ENCODE measurements at places on chromosomes 1 and 21.

- no peak overlapping the region for H3K27ac ChIP-seq
- peaks cover 3% of the 10 kb centered on the region for H3K4me1 ChIP-seq
- DNase-seq = peak; percentile 7
- H3K27me3 ChIP-seq = no peaks in the 10 kb centered on the region
These were observed 27.1 kb downstream of the ACTA1 start for GRCh38 chr1:229406798-229407197.

DNA sequence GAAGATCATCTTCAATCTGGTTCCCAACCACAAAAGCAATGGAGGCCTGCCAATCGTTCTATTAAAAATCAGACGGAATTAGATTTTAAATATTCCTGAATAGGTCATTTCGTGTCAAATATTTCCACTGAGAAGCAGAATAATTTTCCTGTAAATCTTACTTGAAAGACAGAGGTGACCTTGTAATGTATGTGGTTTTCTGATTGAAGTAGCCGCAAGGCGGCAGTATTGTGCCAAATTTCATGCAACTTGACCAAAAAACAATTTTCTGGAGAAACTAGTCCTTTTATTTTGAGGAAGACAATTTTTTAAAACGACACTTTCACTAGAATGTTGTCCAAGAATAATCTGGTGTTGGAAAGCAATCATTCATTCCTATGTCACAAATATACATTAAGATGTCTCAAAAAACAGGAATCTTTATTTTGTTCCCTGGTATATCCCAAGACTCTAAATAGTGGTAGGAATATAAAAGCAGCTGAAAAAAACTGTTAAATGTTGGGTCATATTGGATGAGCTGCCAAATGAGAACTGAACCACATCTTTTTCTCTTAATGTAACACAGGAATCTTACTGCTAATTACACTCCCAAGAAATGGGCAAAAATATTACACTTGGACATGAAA lies 33.6 kb downstream of the SPAG17 start:
- peaks cover 5% of the 10 kb centered on the region for H3K4me1 ChIP-seq
- peak; percentile 72 for DNase-seq
- no peaks in the 10 kb centered on the region for H3K36me3 ChIP-seq
- no peak overlapping the region for H3K27ac ChIP-seq
- H3K4me3 ChIP-seq = no peak overlapping the region
- no peaks in the 10 kb centered on the region for H3K27me3 ChIP-seq

GRCh38 chr1:45403298-45403697 lies 63.1 kb upstream of the MUTYH start:
- H3K4me3 ChIP-seq = no peak overlapping the region
- H3K4me1 ChIP-seq = peaks cover 8% of the 10 kb centered on the region
- H3K27me3 ChIP-seq = no peaks in the 10 kb centered on the region
- H3K27ac ChIP-seq = no peak overlapping the region
- H3K36me3 ChIP-seq = no peaks in the 10 kb centered on the region

- H3K4me3 ChIP-seq = no peak overlapping the region
- no peaks in the 10 kb centered on the region for H3K27me3 ChIP-seq
- peaks cover 10% of the 10 kb centered on the region for H3K36me3 ChIP-seq
- no peak for DNase-seq
- no peaks in the 10 kb centered on the region for H3K4me1 ChIP-seq
These were observed 35.7 kb downstream of the CTNNBIP1 start for GRCh38 chr1:9874412-9874811.

GRCh38 chr1:20178634-20179370 lies 7.1 kb upstream of the UBXN10 start:
- no peaks in the 10 kb centered on the region for H3K27me3 ChIP-seq
- no peak overlapping the region for H3K27ac ChIP-seq
- no peaks in the 10 kb centered on the region for H3K36me3 ChIP-seq

DNA sequence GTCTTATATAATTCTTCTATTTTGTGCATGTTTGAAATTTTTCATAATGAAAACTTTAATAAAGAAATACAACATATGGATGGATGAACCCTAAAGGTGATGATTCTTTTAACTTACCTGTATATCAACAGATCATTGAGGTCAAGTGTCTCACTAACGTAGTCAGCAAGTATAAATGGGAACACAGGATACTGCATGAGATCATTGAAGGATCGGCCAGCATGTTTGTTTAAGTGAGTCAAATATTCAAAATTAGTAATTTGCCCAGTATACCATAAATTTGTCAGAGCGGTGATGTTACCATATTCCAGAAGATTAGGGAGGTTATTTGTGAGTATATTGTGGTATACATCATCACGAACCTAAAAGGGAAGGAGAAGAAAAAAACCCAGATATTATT lies 71.0 kb upstream of the GNG4 start:
- peaks cover 5% of the 10 kb centered on the region for H3K36me3 ChIP-seq
- H3K4me3 ChIP-seq = no peak overlapping the region
- H3K4me1 ChIP-seq = peaks cover 4% of the 10 kb centered on the region
- H3K27me3 ChIP-seq = no peaks in the 10 kb centered on the region
- H3K27ac ChIP-seq = no peak overlapping the region

GRCh38 chr1:112711670-112712069 lies 3.5 kb downstream of the PPM1J start:
- H3K36me3 ChIP-seq = no peaks in the 10 kb centered on the region
- no peak overlapping the region for H3K4me3 ChIP-seq
- peaks cover 5% of the 10 kb centered on the region for H3K4me1 ChIP-seq
- H3K27me3 ChIP-seq = peaks cover 15% of the 10 kb centered on the region
- no peak for DNase-seq

DNA sequence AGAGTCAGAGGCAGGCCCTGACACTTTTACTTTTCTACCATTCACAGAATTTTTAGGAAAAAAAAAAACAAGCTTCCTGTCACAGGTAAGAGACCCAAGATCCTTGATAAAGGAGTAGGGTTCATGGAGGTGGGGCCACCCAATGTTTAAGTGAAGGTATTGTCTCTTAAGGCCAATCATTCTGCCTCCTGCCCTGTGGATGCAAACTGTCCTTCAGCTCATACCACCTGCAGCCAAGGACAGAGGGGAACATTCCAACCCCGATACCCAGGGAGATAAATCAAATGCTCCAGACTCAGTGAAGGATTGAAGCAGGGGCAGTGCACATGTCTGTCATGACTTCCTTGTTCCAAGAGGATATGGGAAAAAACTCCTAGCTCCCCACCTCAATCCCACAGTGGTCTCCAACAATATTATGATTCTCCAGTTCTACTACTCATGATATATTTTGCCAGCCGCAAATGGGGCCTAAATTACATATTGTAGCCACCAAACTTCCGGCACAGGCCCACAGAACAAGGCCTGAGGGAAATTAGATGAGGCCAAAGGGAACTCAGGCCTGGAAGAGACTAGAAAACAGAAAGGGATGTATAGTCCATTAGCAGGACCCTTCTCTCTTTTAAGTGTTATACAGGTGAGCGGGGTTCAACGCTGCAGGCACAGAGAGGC lies 59.5 kb downstream of the TRABD2B start:
- no peak for DNase-seq
- peaks cover 17% of the 10 kb centered on the region for H3K4me1 ChIP-seq
- H3K4me3 ChIP-seq = no peak overlapping the region
- H3K27ac ChIP-seq = no peak overlapping the region
- H3K27me3 ChIP-seq = no peaks in the 10 kb centered on the region
- H3K36me3 ChIP-seq = no peaks in the 10 kb centered on the region

DNA sequence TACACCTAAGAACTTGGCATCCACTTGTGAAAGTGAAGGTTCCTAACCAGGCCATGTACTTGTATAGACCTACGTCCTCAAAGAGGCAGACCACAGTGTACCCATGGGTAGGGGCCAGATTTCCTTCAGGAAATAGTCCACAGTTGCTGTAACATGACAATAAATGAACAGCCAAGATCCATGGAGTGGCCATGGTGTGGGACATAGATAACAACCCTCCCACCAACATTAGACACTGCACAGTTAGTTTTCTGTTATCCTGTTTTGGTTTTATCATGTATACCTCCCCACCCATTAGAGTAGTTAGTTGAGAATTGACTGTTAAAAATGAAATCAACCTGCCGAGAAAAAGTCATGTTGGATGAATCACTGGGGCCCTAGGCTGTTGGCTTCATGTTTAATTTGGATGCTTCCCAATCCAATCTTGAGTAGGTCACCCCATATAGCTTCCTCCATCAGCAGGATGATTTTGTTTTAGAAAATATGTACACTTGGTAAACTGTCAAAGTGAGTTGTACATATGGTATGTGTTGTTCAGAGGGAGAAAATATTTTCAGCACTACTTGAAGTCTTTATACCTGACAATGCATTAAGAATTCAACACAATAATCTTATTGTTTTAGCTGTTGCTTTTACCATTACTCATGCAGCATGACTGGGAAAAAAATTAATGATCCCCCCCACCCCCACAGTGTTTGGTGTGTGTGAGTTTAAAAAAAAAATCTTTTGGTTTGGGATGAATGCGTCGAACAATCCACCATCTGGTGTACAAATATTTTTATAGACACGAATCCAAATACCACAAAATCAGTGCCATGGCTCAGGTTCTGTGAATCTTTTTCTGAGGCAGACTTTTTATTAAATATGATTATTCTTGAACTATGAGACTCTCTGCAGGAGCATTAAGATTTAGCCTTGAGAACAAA lies 88.3 kb upstream of the ARHGAP29 start:
- H3K27me3 ChIP-seq = no peaks in the 10 kb centered on the region
- no peak overlapping the region for H3K4me3 ChIP-seq

DNA sequence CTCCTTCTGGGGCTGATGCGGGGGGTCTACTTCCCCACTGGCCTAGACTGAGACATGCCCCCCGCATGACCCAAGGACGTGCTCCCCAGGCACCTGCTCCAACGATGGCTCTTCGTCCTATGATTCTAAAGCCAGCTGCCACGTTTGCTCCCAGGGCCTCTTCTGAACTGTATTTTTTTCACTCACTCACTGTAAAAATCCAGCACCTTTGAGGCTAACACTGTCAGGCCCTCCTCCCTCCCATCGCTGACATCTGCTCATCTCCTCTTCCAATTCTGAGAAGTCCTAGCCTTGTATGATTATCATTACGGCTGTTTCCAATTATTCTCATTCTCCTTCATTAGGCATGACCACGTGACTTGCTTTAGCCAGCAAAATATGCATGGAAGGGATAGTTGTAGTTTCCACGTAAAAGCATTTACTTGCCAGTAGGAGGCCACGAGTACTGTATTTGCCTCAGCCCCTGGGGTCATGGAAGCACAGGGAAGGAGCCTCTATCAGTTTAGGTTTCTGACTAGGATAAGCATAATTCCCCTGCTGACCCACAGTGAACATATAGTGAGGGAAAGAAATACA lies 19.1 kb upstream of the EDN2 start:
- DNase-seq = no peak
- H3K4me3 ChIP-seq = no peak overlapping the region

DNA sequence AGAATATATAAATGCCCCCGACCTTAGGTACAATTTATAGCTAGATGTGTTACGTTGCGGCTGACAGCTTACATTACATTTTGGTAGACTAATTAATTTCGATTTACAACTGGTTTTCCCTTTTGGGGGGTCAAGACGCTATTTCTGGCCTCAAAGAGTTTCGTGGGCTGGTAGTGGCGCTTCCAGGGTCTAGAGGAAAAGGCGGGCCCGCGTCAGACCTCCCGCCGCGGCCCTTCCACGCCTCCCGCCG lies 391 bp downstream of the IFT25 start:
- H3K27me3 ChIP-seq = no peaks in the 10 kb centered on the region
- peaks cover 5% of the 10 kb centered on the region for H3K4me1 ChIP-seq
- peak overlapping the region; percentile 86 for H3K4me3 ChIP-seq
- peak overlapping the region; percentile 94 for H3K27ac ChIP-seq
- peaks cover under 1% of the 10 kb centered on the region for H3K36me3 ChIP-seq

- no peak overlapping the region for H3K4me3 ChIP-seq
- peaks cover 2% of the 10 kb centered on the region for H3K36me3 ChIP-seq
- no peaks in the 10 kb centered on the region for H3K27me3 ChIP-seq
- DNase-seq = no peak
- H3K27ac ChIP-seq = no peak overlapping the region
These were observed 10.2 kb downstream of the WNT4 start for GRCh38 chr1:22132517-22133235.

DNA sequence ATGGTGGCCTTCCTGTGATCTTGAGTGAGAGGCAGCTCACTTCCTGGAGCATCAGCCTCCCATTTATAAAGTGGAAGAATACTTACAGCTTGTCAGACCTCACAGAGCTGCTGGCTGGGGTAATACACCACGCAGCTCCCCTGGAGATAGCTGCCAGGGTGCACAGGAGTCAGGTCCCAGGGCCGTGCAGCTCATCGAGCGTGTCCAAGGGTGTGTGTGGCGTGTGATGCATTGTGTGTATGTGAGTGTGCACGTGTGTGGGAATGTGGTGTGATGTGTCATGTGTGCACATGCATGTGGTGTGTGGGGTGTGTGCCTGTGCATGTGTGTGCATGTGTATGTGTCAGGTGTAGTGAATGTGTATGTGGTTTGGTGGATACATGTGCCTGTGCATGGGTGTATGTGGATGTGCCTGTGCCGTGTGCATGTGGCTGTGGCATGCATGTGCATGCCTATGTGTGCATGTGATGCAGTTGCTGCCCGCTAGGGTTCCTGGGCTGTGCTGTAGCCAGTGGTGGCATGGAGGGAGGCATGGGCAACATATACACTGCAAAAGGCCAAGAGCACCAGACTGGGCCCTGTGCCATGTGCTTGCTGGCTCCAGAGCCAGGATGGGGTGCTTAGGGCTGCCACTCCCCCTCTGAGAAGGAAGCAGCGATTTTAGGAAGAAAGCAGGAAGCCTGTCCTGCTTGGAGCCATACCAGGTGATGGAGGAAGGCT lies 24.6 kb downstream of the WNT3A start:
- H3K27me3 ChIP-seq = no peaks in the 10 kb centered on the region
- no peaks in the 10 kb centered on the region for H3K36me3 ChIP-seq
- H3K4me3 ChIP-seq = no peak overlapping the region

- DNase-seq = no peak
- peaks cover 55% of the 10 kb centered on the region for H3K4me1 ChIP-seq
- H3K36me3 ChIP-seq = peaks cover 2% of the 10 kb centered on the region
- no peaks in the 10 kb centered on the region for H3K27me3 ChIP-seq
- peak overlapping the region; percentile 39 for H3K27ac ChIP-seq
- H3K4me3 ChIP-seq = no peak overlapping the region
These were observed 36.7 kb downstream of the ATP2B4 start for GRCh38 chr1:203663294-203663693.

DNA sequence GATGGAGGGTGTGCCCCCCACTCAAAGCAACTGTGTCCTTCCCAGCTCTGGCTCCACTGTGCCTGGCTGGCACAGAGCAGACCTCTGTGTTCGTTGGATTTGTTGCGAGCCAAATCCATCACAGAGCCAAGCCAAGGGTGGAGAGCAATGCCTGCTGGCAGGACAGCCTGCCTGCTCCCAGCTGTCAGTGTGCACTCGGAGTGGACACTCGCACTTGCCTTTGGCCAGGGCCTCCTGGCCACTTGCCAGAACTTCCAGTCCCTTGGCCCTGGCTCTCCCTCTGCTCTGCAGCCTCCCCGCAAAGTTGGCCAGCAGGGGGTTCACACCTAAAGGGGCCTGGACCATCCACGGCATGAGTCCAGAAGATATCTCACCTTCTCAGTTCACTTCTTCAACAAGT lies 16.4 kb downstream of the HEYL start:
- H3K27ac ChIP-seq = no peak overlapping the region
- peaks cover 3% of the 10 kb centered on the region for H3K4me1 ChIP-seq
- DNase-seq = peak; percentile 53
